Type B pancreatic cell (in vitro differentiated cells): ENCODE measurements at places on chromosomes 13 and 19.
A peak's percentile ranks its signal among the peaks of the same experiment; 100 is the strongest.

- H3K36me3 ChIP-seq: peaks cover 12% of the 10 kb centered on the region
- peak; percentile 91 for DNase-seq
- peaks cover 14% of the 10 kb centered on the region for H3K4me1 ChIP-seq
- H3K4me3 ChIP-seq: peak within 1 kb of the TSS; percentile 96
- no peaks in the 10 kb centered on the region for H3K27me3 ChIP-seq
Observed at GRCh38 chr19:34926685-34927375, at the start of gene ZNF30. ZNF30 (plus strand) TSS chr19:34926903; CDS start chr19:34929948, 3,045 bp downstream.

GRCh38 chr13:83515268-83516015 lies 366.8 kb downstream of the SLITRK1 start:
- no peak overlapping the region for H3K4me3 ChIP-seq
- H3K27me3 ChIP-seq: no peaks in the 10 kb centered on the region
- no peaks in the 10 kb centered on the region for H3K36me3 ChIP-seq
- H3K27ac ChIP-seq: no peak overlapping the region

- H3K27ac ChIP-seq: no peak overlapping the region
- no peaks in the 10 kb centered on the region for H3K4me1 ChIP-seq
- H3K27me3 ChIP-seq: no peaks in the 10 kb centered on the region
- H3K36me3 ChIP-seq: peaks cover 15% of the 10 kb centered on the region
Observed at GRCh38 chr13:46008631-46009030, 43.9 kb downstream of the ZC3H13 start.

DNA sequence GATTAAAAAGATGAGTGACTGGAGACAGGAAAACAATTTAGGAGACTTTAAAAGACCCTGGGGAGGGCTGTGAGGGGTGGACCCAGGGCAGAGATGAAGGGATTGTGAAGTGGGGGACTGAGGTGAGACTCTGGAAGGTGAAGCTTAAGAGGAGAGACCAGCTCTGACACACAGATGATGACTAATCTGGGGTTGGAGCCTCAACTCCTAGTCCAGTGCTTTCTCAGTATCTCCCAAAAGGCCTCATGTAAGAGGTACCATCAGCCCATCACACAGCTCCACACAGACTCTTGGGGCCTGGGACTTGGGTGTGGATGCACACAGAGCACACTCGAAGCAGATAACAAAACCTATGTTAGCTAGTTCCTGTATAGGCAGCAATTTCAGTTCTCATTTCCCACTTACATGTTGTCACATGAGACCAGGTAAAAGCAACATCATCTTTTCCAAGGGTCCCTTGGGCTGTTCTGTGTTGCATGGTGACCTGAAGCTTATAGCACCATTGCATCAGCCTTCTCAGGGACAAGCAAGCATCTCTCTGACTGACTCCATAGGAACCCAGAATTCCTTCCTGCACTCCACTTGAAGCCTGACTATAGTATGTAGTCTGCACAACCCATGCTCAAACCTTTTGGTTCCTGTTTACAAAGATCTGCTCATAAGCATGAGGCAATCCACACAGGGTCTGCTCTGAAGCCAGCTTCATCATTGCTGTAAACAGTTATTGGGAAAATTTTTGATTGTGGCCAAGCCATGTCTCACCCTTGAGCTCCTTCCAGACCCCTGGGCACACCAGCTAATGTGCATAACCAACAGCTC lies 88.6 kb upstream of the MYCBP2 start:
- DNase-seq: no peak
- H3K27me3 ChIP-seq: no peaks in the 10 kb centered on the region
- peaks cover 5% of the 10 kb centered on the region for H3K4me1 ChIP-seq
- no peak overlapping the region for H3K27ac ChIP-seq
- H3K36me3 ChIP-seq: no peaks in the 10 kb centered on the region

- peak; percentile 84 for DNase-seq
- H3K27me3 ChIP-seq: peaks cover 3% of the 10 kb centered on the region
- no peak overlapping the region for H3K4me3 ChIP-seq
- H3K36me3 ChIP-seq: no peaks in the 10 kb centered on the region
- peaks cover 4% of the 10 kb centered on the region for H3K4me1 ChIP-seq
Observed at GRCh38 chr19:11587302-11587974, 9.8 kb upstream of the ZNF627 start.

GRCh38 chr13:81591528-81592220 lies 1250.7 kb upstream of the SPRY2 start:
- no peak for DNase-seq
- peaks cover 3% of the 10 kb centered on the region for H3K27me3 ChIP-seq
- no peak overlapping the region for H3K27ac ChIP-seq
- no peaks in the 10 kb centered on the region for H3K36me3 ChIP-seq
- H3K4me3 ChIP-seq: no peak overlapping the region

DNA sequence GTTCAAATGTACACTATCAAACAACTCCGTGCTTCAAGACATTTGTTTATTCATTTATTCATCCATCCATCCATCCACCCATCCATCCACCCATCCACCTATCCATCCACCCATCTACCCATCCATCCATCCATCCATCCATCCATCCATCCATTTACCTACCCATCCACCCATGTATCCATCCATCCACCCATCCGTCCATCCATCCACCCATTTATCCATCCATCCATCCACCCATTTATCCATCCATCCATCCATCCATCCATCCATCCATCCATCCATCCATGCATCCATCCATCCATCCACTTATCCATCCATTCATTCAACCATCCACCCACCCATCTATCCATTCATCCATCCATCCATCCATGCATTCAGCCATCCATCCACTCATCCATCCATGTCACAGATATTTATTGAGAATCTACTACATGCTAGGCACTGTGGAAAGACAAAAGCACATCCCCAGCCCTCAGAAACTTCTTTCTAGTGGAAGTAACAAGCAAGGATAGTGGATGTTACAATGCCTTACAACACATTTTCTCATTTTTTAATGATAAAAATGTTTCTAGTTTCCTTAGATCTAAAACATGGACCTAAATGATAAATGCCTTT lies 237.6 kb downstream of the ZNF536 start:
- H3K27me3 ChIP-seq: peaks cover 5% of the 10 kb centered on the region
- no peaks in the 10 kb centered on the region for H3K4me1 ChIP-seq
- DNase-seq: no peak
- H3K36me3 ChIP-seq: no peaks in the 10 kb centered on the region

- H3K4me3 ChIP-seq: no peak overlapping the region
- no peaks in the 10 kb centered on the region for H3K36me3 ChIP-seq
- H3K4me1 ChIP-seq: peaks cover 9% of the 10 kb centered on the region
- H3K27me3 ChIP-seq: no peaks in the 10 kb centered on the region
- no peak overlapping the region for H3K27ac ChIP-seq
Observed at GRCh38 chr13:109333893-109334651, 452.3 kb downstream of the IRS2 start.

DNA sequence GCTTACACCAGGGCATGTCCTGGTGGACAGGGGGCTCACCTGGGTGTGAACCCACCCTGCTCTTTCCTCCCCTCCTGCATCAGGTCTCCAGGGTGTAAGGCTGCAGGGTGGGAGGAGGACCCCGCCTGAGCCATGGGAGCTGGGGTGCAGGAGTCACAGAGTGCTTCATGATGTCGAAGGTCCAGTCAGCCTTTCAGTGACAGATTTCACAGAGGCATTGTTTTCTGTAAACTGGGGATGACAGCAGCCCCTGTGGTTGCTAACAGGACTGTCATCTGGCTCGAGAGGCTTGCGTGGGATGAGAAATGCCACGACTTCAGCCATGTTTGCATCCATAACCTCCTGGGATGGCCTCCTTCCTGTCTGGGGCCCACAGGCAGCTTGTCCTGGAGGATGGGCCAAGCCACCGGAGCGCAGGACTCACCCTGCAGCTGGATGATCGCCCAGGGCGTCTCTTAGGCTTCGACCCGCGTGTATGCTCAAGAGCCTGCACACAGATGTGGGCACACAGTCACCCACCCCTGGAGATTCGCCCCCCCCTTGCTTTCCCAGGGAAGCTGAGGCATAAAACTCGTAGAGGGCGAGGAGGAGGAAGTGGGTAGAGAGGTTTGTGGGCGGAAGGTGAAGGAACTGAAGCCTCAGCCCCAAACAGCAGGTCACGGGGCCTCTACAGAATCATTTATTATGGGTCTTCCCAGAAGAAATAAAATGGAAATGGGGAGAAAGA lies 4.9 kb downstream of the NANOS3 start:
- peak overlapping the region; percentile 4 for H3K27ac ChIP-seq
- peak overlapping the region; percentile 36 for H3K4me3 ChIP-seq
- no peaks in the 10 kb centered on the region for H3K27me3 ChIP-seq
- H3K4me1 ChIP-seq: peaks cover 14% of the 10 kb centered on the region

DNA sequence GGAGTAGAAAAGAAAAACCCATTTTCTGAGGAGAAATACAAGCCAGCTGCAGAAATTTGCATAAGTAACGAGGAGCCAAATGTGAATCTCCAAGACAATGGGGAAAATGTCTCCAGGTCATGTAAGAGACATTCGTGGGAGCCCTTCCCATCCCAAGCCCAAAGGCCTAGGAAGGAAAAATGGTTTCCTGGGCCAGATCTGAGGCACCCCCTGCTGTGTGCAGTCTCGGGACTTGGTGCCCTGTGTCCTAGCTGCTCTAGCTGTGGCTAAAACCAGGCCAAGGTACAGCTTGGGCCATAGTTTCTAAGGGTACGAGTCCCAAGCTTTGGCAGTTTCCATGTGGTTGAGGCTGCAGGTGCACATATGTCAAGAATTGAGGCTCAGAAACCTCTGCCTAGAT lies 444.9 kb downstream of the PCDH20 start:
- no peak overlapping the region for H3K27ac ChIP-seq
- no peaks in the 10 kb centered on the region for H3K4me1 ChIP-seq
- no peak overlapping the region for H3K4me3 ChIP-seq
- H3K27me3 ChIP-seq: no peaks in the 10 kb centered on the region

GRCh38 chr13:105848494-105848893 lies 687.0 kb downstream of the EFNB2 start:
- no peak overlapping the region for H3K27ac ChIP-seq
- peaks cover 14% of the 10 kb centered on the region for H3K4me1 ChIP-seq
- H3K4me3 ChIP-seq: no peak overlapping the region
- no peaks in the 10 kb centered on the region for H3K36me3 ChIP-seq
- no peak for DNase-seq

DNA sequence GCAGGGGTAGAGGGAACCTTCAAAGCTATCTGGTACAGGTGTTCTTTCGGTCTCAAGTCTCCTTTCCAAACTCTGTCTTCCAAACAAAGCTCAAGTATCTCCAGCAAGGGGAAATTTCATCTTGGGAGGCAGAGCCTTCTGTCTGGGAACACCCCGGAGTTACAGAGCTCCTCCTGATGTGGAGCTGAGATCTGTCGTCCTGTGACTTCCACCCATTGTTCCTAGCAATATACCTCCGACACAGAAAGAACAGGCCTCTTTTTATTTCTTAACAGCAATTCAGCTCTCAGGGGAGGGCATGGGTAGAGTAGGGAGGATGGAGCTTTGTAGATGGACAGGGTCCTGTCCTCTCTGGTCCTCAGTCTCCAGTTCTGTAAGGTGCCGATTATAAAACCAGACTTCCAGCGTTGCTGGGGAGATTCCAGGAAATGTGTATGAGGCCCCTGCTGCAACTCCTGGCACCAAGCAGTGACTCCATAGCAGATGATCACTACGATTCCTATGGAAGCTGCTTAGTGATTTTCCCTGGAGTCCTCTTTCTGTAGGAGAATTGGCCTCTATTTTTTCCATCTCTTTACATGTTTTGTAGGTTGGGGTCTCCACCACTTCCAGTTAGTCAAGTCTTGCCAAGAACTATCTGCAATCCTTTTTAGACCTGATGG lies 56.0 kb upstream of the ARGLU1 start:
- peaks cover 8% of the 10 kb centered on the region for H3K4me1 ChIP-seq
- no peak overlapping the region for H3K4me3 ChIP-seq
- no peak for DNase-seq
- H3K36me3 ChIP-seq: no peaks in the 10 kb centered on the region
- peaks cover 14% of the 10 kb centered on the region for H3K27me3 ChIP-seq

DNA sequence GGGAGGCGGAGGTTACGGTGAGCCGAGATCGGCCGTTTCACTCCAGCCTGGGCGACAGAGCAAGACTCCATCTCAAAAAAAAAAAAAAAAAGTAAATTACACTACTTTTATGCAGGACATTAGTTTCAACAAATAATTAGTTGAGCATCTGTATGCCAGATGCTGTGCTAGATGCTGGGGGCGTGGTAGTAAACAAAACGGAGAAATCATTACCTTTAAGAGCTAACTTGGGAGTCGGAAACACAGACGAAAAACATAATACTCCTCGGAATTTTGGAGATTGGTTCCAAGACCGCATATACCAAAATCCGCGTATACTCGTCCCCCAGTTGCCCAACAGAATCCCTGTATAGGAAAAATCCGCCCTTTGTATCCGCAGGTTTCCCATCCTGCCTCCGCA lies 1.3 kb upstream of the DUS3L start:
- H3K27ac ChIP-seq: no peak overlapping the region
- H3K4me1 ChIP-seq: peaks cover 10% of the 10 kb centered on the region
- H3K27me3 ChIP-seq: no peaks in the 10 kb centered on the region
- DNase-seq: no peak
- peaks cover 11% of the 10 kb centered on the region for H3K36me3 ChIP-seq

GRCh38 chr19:44748426-44749254 lies at the start of gene BCL3:
BCL3 (plus strand) TSS chr19:44748708; CDS start chr19:44748791, 83 bp downstream.
- peak within 1 kb of the TSS; percentile 95 for H3K27ac ChIP-seq
- H3K4me1 ChIP-seq: peaks cover 27% of the 10 kb centered on the region
- peak within 1 kb of the TSS; percentile 91 for H3K4me3 ChIP-seq
- H3K36me3 ChIP-seq: peaks cover 5% of the 10 kb centered on the region
- no peak for DNase-seq
- peaks cover 52% of the 10 kb centered on the region for H3K27me3 ChIP-seq

DNA sequence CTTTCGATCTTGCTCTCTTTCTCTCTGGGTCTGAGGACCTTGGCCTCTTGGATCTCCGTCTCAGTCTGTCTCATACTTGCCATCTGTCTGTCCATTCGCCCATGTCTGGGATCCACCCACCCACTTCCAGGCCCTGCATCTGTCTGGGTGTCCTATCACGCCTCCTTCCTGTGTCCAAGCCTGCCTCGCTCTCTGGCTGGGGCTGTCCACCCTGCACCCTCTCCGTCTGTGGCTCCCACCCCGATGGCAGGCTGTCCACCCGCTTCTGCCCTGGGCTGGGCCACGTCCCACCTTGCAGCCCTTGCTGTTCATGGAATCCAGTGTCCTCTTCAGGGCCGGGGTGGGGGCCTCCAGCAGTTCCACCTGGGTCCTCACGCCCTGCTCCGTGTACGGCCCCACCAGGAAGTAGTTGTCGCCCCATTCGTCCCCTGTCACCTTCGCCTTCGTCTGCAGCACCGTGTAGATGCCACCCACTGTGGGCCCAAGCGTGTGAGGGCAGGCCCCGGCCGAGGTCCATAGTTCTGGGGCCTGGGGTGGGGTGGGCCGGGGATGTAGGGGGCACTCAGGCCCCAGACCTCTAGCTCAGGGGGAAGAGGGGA lies 2.0 kb downstream of the GYS1 start:
- no peak for DNase-seq
- H3K36me3 ChIP-seq: peaks cover 23% of the 10 kb centered on the region
- no peak overlapping the region for H3K4me3 ChIP-seq
- peaks cover 26% of the 10 kb centered on the region for H3K4me1 ChIP-seq
- peak overlapping the region; percentile 77 for H3K27ac ChIP-seq

DNA sequence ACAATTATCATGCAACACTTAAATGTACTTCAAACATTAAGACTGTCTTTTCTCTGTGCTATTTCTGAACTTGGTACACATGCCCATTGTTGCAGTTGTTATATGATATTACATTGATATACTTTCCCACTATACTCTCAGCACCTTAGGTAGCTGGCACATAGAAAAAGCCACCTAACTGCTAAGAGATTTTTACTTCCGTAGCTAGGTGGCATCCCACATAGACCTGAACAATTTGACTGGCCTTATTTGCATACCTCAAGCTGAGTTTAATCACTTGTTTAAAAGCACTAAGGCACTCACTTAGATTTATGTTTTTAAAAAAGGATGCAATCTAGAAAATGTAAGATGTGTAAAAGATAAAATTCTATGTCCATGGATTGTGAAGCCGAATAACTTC lies 194.2 kb downstream of the POU4F1 start:
- DNase-seq: no peak
- no peaks in the 10 kb centered on the region for H3K36me3 ChIP-seq
- no peaks in the 10 kb centered on the region for H3K27me3 ChIP-seq
- H3K4me3 ChIP-seq: no peak overlapping the region
